Hepatocyte (in vitro differentiated cells): ENCODE measurements at places on chromosomes 6 and 20. TPM values are rescaled to one million over a fixed set of nuclear protein-coding genes. Genes with fewer than 3 reads are reported as not detected.

CST3 gene
- 881 and 921 TPM in 2 replicates for total RNA-seq

DEFB113 gene
- total RNA-seq: not detected in 2 replicates

HSPA1L gene
- total RNA-seq: 1.4 and 2.2 TPM in 2 replicates

- DNase-seq: no peak
Measured at GRCh38 chr20:13384132-13384531, 163.1 kb downstream of the ISM1 start.

GRCh38 chr20:37938181-37938750, 35.3 kb downstream of the VSTM2L start:
- no peak for DNase-seq

DNA sequence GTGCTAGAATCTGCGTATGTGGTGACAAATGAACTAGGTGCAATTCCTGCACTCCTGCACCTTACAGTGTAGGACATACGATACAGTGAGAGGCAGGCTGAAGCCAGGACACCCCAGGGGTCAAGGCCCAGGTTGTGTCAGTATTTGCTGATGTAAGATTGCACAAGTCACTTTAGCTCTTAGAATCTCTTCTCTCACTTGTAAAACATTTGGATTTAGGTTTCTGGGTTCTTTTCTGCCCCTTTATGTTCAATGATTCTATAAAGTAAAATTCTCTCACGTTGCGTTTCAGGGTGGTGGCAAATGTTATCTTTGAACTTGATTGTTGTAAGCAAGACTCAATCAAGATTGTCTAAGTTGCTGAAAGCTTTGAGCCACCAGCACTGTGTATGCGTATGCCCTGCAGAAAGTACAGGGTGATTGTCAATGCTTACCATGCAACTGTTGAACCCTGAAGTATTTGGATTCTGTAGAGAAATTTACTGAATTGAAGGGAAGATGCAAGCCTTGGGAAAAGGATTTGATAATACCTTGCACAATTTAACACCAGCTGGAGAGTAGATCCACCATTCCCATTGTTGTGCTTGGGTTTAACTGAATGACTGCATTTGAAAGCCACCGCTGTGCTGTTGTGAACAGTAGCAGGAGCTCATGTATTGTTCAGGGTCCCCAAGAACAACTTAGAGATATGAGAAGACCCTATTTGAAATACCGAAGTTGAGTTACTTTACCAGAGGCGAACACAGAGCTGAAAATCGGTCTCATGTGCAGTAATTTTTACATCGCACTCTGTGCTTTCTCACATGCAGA, 106.1 kb upstream of the CITED2 start:
- no peak for DNase-seq

DNA sequence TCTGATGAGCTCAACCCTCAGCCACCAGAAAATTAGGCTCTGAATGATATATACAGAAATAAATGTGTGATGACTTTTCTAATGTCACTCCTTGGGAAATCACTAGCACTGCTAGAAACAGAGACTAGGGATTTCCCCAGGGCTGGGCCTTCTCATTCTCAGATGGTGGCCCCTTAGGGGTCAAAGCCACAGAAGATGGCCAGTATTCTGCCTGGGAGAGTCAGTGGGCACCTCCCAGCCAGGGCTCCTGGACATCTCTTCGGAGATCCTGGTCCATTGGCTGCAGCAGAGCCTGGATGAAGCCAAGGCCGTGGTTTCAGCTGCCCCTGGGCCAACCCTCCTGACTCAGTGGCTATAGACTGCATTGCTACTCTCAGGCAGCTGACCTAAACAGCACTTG, 276.9 kb upstream of the SUPT3H start:
- no peak for DNase-seq

DNA sequence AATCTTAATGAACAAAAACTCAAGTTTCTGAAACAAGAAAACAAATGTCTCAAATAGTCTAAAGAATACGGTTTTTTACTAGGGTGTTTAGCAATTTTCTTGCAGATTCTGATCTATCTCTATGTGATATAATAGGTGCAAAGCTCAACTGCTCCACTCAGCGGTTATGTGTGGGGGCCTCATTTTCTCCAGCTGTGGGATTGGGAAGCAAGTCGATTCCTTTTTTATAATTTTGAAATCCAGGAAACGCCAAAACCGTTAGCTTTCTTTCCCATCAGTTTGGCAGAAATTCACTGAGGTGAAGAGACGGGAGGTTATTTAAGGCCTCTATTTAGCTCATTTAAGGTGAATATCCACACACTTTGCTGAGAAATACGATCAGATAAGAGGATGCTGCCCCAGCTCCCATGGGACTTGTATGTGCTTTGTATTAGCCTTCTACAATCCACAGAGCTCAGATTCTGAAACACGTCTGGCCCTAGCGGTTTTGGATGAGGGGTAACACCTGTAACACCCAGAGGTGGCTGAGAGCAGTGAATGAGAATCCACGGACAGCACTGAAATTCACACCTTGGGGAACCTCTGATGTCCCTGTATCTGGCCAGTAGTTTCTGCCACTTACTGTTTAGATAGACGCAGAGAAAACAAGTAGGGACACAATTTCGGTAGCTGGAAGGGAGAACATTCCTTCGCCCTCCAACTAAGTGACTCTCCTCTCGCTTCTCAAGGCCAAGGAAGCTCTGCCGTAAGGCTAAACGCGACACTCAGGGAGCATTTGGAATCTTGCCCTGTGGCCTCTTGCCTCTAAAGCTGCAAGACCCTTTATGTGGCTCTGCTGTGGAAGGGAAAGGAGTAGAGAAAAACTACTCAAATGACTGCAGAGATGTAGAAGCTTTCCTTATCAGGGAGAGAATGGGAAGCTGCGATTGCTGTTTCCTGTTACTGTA, 6.5 kb upstream of the BCAS4 start:
- peak; percentile 73 for DNase-seq

- no peak for DNase-seq
Measured at GRCh38 chr6:79230149-79230548, 4.3 kb downstream of the HMGN3 start.

DNA sequence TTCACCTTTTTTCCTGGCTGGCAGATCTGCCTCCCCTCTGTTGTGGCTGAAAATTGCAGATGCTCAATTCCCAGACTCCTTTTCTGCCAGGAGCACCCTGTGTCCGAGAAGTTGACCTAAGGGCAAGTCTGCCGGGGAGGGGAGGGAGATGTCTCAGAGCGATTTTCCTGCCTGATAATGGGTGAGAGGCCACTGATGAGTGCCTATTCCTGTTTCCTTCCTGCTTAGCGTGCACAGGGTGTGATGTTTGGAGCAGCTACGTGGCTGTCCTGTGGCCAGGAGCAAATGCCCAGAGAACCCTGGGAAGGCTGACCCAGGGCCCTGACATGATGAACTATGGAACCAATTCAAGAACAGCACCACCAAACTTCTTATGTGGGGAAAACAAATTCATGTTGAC, 22.5 kb downstream of the SOX4 start:
- DNase-seq: no peak
